ENCODE measurements at places on chromosomes 12 and 14.

GRCh38 chr14:74176400-74176793, 62.9 kb upstream of the VSX2 start:
- DNase-seq: no peak

GRCh38 chr12:52790427-52791270, 5.3 kb downstream of the KRT3 start:
- no peak for DNase-seq

GRCh38 chr12:93449277-93449676, 7.5 kb upstream of the UBE2N start:
- DNase-seq: no peak

DNA sequence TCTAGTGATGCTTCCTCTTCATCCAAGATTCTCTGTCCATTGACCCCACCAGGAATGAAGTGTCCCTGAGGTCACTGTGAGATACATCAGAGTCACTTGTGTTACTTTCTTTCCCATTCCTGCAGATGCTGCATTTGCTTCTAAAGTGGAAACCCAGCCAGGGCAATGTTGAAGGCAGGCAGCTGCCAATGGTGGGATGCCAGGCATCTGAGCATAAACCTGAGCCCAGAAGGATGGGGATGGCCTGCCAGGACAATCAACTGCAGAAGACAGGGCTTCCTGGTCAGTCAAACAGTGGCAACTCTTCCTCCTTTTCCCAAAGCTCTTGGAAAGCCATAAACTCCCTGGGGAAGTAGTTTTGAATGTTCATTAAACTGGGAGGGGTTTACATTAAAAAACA, 178.0 kb upstream of the TMEM132C start:
- DNase-seq: no peak

DNA sequence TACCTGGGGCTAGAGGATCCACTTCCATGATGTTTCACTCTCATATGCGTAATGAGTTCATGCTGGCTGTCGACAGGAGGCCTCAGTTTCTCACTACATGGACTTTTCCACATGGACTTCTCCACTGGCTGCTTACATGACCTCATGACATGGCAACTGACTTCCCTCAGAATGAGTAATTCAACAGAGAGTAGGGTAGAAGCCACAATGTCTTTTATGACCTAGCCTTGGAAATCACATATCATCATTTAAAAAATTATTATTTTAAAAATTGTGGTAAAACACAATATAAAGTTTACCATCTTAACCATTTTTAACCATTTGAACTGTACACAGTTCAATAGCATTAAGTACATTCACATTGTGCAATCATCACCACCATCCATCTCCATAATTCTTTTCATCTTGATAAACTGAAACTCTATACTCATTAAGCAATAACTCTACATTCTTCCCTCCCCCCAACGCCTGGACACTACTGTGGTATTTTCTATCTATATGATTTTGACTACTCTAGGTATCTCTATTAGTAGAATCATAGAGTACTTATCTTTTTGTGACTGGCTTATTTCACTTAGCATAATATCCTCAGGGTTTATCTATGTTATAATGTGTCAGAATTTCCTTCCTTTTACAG, 144.5 kb downstream of the TGFB3 start:
- DNase-seq: no peak

GRCh38 chr14:66041582-66041981, 444.6 kb upstream of the CCDC196 start:
- DNase-seq: no peak

GRCh38 chr12:96033549-96034389, 1.6 kb downstream of the LTA4H start:
- DNase-seq: no peak

DNA sequence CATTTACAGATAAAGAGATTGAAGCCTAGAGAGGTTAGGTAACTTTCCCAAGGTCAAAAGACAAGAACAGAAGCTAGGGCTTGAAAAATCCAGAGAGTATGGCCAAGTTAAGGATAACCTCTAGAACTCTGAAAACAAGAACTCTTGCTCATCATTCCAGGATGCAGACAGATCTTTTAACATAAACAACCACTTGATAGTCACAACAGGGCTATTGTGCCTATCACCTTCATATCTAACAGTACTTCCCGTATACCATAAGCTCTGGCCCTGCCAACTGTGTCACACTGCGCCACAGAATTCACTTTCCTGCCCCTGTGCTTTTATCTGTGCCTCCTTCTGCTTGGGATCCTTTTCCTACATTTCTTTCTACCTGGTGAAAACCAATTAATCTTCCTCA, 18.2 kb downstream of the ERP29 start:
- no peak for DNase-seq

- no peak for DNase-seq
These were observed 44.4 kb upstream of the GSG1 start for GRCh38 chr12:13147688-13148484.

DNA sequence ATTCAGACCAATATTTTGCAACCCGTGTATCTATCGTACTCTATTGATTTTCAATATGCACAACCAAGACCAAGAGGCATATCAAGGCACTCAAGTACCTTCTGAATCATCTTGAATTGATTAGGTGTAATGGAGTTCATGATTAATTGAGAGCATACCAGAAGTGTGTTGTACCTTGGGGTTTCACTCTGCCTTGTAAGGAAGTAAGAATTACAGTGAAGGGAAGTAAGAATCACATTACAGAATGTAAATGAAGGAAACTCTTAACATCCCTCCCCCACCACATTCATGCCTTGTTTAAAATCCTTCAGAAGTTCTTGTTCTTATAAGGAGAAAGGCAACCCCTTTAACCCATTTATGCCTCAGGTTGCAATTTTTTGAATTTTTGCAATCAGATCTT, 5.4 kb upstream of the MGAT4C start:
- DNase-seq: no peak

DNA sequence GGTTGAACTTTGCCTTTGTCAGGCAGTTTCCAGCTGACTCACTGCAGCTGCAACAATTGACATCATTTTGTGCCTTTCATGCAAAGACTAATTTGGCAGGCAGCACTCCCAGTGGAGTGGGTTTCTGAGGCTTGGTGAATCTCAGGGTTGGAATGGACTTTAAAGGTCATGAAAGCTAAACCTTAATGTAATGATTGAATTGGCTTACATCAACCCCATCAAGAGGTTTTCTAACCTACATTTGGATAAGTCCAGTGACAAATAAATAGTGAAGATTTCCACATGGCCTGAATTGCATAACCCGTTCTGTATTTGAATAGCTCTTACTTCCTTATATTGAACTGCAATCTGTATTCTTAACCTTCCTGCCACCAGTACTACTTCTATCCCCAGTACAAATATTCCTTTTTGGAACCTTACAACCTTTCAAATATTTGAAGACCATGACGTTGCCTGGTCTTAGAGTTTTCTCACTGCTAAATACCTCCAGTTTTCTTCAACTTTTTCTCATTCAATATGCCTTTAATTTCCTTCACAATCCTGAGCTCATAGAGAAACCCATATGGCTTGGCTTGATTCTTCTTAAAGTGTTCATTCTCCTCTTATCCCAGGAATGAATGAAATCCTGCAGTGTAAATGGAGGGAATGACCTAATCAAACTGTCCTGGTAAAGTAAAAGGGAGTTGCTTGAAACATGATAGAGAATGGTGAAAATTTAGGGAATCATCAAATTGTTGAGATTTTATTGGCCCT, 168.1 kb upstream of the NOVA1 start:
- no peak for DNase-seq
